ENCODE measurements at places on chromosomes 3 and 15. TPM values are rescaled to one million over a fixed set of nuclear protein-coding genes. Genes with fewer than 3 reads are reported as not detected.

Gene RTP2
- total RNA-seq = not detected

- DNase-seq = no peak
Observed at GRCh38 chr3:10646531-10647335, 141.3 kb upstream of the ATP2B2 start.

Gene HESX1
- total RNA-seq = not detected

- no peak for DNase-seq
Observed at GRCh38 chr3:135784557-135784956, 181.0 kb upstream of the PPP2R3A start.

Gene BCL2A1
- total RNA-seq = 20.0 TPM

GRCh38 chr15:43219929-43220928 lies 589 bp downstream of the EPB42 start:
- no peak for DNase-seq

GRCh38 chr3:171783086-171783485 lies 27.2 kb downstream of the PLD1 start:
- no peak for DNase-seq

Gene UBXN7
- total RNA-seq = 83.6 TPM

Gene TMOD2
- 5.6 TPM for total RNA-seq

GRCh38 chr15:100772478-100772877 lies 107.2 kb upstream of the ALDH1A3 start:
- no peak for DNase-seq

DNA sequence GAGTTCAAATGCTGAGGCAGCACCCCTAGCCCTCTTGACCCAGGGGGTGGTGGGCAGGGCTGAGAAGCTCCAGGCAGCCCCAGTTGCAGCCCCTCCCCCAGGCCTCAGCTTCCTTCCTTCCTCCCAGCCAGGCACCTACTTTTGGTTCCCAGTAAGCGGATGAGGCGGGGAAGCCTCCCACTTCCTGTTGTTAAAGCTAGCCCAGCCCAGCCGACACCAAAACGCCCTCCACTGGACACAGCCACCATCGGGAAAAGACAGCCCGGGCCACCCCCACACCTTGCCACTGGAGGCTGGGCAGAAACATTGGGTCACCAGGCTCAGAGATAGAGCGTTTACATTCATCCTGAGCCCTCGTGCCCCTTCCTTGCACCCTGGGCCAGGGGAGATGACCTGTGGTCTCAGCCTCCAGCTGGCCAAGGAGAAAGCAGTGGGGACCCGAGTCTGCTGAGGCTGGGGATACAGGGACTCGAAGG lies 3.5 kb downstream of the DUSP7 start:
- DNase-seq = peak; percentile 29

- DNase-seq = no peak
Observed at GRCh38 chr15:100114571-100114970, 227.2 kb downstream of the ADAMTS17 start.

Gene SCAPER
- 40.3 TPM for total RNA-seq

Gene HACL1
- 33.2 TPM for total RNA-seq

- DNase-seq = no peak
Observed at GRCh38 chr3:98021830-98022560, 13.1 kb downstream of the GABRR3 start.

Gene FAM107A
- total RNA-seq = not detected

Gene NOX5
- not detected for total RNA-seq

- DNase-seq = no peak
Observed at GRCh38 chr3:33491721-33492120, 51.5 kb upstream of the UBP1 start.

Gene DNAH12
- not detected for total RNA-seq

GRCh38 chr3:131796111-131796510 lies 238.7 kb downstream of the CPNE4 start:
- DNase-seq = no peak

DNA sequence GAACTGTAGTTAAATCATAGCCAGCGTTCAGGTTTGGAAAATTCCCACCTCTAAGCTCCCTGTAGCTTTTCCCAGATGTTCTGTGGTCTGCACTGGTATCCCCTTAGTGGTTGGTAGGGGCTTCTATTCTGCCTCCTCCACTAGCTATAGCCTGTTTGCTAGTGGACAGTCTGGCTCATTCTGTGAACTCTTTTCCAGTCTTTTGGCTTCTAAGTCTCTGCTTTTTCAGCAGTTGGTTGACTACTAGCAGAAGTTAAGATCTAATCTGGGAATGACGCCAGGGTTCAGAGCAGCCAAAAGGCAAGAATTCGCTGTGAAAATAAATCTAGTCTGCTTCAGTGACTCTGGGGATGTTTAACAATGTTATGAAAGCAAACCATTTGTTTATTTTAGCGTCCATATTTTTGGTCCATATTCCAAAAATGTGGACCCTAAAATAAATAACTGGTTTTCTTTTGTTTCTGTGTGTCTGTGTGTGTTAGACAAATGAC lies 73.7 kb upstream of the WDR72 start:
- no peak for DNase-seq

Gene LRRIQ4
- total RNA-seq = not detected

- no peak for DNase-seq
Observed at GRCh38 chr3:12253516-12254343, 35.1 kb upstream of the PPARG start.

DNA sequence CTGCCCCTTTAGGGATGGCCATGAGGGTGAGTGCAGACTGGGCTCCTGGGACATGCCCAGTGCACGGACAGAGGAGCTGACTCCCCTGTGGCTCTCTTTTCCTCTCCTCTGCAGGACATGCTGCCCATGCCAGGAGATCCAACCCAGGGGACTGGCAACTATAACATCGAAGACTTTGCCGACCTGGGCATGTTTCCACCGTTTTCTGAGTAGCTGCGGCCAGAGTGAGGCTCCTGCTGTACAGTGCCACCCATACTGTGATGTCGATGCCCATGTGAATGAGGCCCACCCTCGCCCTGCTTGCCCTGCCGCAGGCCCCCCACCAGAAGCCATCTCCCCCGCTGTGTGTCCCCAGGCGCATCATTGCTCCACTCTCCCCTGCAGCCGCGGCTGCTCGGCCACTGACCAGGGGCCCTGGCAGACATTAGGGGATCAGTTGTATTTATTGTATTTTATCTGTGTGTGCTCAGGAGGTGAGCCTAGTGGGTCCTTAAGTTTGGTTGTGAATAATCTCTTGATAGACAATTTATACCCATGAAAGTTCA lies 101.6 kb upstream of the ABHD17C start:
- DNase-seq = no peak

Gene PAQR9
- total RNA-seq = not detected

- DNase-seq = no peak
Observed at GRCh38 chr3:14131134-14131533, 6.3 kb downstream of the TMEM43 start.
